ENCODE measurements at places on chromosomes 2 and 18.

GRCh38 chr2:40043641-40044040, 264.6 kb upstream of the THUMPD2 start:
- no peak overlapping the region for H3K4me3 ChIP-seq
- H3K27me3 ChIP-seq, result peaks cover 2% of the 10 kb centered on the region
- H3K4me1 ChIP-seq, result no peaks in the 10 kb centered on the region
- H3K27ac ChIP-seq, result no peak overlapping the region
- DNase-seq, result no peak

DNA sequence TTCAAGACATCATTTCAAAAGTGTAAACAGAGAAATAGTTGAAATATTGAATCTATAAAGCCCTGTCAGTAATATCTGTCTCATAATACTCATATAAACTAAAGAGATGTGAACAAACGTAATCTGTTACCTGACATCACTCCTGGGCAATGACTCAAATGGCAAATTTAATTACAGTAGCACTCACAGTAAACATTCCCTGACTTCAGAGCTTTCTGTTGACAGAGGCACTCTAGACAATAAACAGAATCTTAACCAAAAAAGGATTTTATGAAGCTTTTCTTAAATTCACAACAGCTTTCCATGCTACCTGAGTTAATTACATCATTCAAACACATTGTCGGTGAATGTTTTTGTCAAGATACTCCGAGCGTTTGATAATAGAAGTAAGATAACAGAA, 128.1 kb upstream of the PDE1A start:
- no peak overlapping the region for H3K27ac ChIP-seq
- no peak overlapping the region for H3K4me3 ChIP-seq
- no peaks in the 10 kb centered on the region for H3K4me1 ChIP-seq
- no peak for DNase-seq
- H3K27me3 ChIP-seq, result no peaks in the 10 kb centered on the region

DNA sequence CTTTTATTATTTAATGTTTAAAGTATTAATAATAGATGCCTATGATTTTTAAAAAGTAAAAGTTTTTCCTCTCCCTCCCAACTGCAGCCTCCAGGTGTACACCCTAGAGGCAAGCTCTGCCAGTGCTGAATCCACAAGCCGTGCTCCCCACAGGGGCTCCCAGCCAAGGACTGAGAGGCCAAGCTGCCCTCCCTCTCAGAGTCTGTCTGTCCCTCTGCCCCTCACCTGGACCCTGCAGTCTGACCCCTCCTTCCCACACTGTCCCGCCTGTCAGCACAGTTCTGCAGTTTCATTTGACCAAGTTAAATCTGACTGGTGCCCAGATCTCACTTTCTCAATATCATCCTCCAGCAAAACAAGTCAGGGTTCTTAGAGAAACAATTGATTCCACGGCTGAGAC, 14.8 kb upstream of the PROC start:
- no peaks in the 10 kb centered on the region for H3K36me3 ChIP-seq
- H3K27ac ChIP-seq, result peak overlapping the region; percentile 68
- no peak overlapping the region for H3K4me3 ChIP-seq

DNA sequence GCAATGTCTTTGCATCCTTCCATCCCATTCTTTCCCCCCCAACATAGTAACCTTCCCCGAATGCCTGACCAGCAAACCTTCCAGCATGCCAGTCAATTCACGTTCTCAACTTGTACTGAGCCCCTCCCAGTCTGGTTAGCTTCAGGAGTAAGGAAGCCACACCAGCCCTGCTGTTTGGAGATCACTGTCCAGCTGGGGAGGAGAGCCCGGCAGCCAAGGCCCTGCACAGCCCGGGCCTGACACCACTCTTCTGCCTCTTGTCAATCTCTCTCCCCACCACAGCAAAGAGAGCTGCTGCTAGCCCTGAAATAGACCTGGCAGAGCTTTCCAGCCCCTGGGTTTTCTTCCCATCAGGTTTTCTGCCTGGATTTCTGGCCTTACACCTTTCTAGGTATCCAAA, 185.8 kb upstream of the ID2 start:
- H3K36me3 ChIP-seq, result no peaks in the 10 kb centered on the region
- H3K4me3 ChIP-seq, result no peak overlapping the region
- DNase-seq, result no peak
- H3K27ac ChIP-seq, result no peak overlapping the region

DNA sequence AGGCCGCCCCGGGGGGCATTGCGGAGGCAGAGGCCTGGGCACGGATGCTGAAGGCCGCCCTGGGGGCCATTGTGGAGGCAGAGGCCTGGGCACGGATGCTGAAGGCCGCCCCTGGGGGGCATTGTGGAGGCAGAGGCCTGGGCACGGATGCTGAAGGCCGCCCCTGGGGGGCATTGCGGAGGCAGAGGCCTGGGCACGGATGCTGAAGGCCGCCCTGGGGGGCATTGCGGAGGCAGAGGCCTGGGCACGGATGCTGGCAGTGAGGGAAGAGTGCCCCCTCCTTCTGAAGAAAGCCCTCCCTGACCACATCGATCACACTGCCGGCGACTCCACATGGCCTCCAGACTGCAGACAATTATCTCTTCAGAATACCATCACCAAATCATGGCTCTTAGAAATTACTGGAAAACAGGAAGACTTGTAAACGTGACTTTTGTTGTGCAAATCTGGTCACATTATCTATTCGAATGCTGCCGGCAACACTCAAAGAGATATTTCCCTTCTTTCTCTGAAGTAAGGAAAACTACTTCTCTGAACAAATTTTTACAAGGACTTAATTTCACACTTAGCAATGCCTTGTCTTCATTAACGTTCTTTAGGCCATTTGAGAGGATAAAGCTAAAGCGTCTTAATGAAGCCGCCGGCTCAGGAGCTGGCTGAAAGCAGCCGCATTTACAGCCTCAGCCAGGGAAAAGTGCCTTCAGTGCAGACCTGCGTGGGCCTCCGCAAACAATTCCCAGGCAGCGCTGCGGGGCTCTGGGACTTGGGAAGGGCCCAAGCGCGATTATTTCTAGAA, 18.1 kb upstream of the SNTG2 start:
- no peaks in the 10 kb centered on the region for H3K27me3 ChIP-seq
- no peak overlapping the region for H3K27ac ChIP-seq
- DNase-seq, result no peak
- no peaks in the 10 kb centered on the region for H3K4me1 ChIP-seq

DNA sequence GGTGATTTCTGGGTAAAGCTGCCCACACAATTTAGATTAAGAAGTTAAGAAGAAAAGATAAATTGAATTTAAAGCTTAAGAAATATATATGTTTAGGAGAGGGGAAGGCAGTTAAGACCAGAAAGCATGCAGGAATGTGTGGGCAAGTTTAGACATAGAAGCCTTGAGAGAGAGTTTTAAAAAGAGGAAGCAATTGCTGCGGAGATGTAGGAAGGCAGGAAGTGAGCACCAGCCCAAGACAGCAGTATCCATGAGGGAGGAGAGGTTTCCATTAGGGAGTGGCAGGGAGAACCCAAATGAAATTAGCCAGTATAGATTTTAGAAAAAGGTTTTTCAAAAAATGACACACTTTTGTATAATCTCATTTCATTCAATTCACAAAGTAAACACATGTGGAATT, 24.3 kb downstream of the DSC2 start:
- no peak for DNase-seq
- H3K4me1 ChIP-seq, result no peaks in the 10 kb centered on the region
- no peak overlapping the region for H3K27ac ChIP-seq
- no peak overlapping the region for H3K4me3 ChIP-seq
- H3K36me3 ChIP-seq, result no peaks in the 10 kb centered on the region

DNA sequence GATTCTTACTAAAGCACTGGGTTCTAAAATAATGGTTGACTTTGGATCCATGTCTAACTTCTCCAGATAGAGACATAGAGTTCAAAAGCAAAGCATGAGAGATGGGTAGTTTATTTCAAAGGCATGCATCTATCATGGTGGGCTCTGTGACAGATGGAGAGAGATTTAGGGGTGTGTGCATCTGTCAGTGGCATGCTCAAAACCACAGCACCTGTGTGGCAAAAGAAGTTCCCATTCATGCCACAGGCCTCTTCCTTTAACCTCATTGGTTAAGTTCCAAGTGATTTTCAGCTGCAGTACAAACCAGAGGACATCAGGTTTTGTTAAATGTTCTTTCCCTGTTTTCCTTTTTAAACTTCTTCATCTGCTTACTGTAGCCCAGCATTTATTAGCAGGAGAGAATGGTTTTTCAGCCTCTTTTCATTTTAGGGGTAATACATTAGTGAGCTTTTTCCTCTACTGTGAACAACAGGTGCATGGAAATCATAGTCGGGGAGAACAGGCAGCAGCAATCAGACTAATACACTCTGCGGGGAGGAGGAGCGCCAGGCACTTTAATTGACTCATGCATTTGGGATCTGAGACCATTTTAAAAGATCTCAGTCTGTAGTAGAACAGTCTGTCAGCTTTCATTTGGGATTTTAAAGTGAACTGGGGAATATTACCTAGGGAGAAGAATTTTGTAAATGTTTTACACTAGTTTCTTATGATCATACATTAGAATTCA, 52.4 kb upstream of the UPP2 start:
- H3K4me1 ChIP-seq, result no peaks in the 10 kb centered on the region
- no peaks in the 10 kb centered on the region for H3K36me3 ChIP-seq
- no peak overlapping the region for H3K4me3 ChIP-seq

DNA sequence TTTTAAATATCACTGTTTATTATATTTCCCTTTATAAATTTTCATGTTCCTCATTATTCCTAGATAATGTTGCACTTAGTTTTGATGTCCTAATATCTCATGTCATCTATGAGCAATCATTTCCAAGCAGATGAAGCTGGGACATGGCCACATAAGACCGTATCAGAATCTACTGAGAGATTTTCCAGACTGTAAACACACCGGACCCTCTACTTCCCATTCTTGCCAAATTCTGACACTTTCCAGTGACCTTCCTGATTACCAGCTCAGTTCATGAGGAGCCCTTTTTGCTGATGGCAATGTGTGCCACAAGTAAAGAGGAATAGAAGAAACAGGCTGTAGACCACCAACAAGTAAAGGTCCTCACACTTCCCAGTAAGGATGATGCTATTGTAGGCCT, 20.3 kb upstream of the PDE1A start:
- no peak overlapping the region for H3K4me3 ChIP-seq
- H3K27ac ChIP-seq, result no peak overlapping the region
- no peaks in the 10 kb centered on the region for H3K27me3 ChIP-seq

Data from Panc1 (cell line).